CD14-positive monocyte (primary cell): ENCODE measurements at places on chromosomes 1 and 21. TPM values are rescaled to one million over a fixed set of nuclear protein-coding genes. Genes with fewer than 3 reads are reported as not detected.

FCAMR gene
- polyA plus RNA-seq, result not detected

ALG14 gene
- polyA plus RNA-seq, result 4.4 TPM

PCSK9 gene
- not detected for polyA plus RNA-seq

KANK4 gene
- polyA plus RNA-seq, result not detected in 2 replicates

SLC9C2 gene
- polyA plus RNA-seq, result not detected

GLUL gene
- polyA plus RNA-seq, result 506 TPM

RNF186 gene
- polyA plus RNA-seq, result not detected
